ENCODE measurements at places on chromosomes 12 and 14.

DNA sequence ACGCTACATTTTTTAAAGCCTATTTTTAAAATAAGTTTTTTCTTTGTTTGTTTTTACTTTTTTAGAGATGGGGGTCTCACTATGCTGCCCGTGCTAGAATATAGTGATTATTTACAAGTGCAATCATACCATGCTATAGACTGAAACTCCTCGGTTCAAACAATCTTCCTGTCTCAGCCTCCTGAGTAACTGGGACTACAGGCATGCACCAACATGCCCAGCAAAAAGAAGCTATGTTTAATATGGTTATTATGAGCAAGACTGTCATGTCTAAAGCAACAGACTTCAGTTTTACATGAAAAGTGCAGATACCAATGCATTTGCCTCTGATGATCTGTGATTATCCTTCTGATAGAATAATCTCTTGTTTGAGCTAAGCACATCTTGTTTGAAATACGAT is 45.6 kb upstream of the SGPP1 start:
- DNase-seq: no peak

GRCh38 chr12:43131301-43131700 is 420.7 kb downstream of the ADAMTS20 start:
- no peak for DNase-seq

GRCh38 chr12:5973461-5974115 is 28.5 kb upstream of the ANO2 start:
- no peak for DNase-seq

GRCh38 chr14:66662374-66662773 is 154.4 kb downstream of the GPHN start:
- no peak for DNase-seq

- peak; percentile 84 for DNase-seq
Observed at GRCh38 chr12:546920-547845, 87.4 kb downstream of the B4GALNT3 start.

DNA sequence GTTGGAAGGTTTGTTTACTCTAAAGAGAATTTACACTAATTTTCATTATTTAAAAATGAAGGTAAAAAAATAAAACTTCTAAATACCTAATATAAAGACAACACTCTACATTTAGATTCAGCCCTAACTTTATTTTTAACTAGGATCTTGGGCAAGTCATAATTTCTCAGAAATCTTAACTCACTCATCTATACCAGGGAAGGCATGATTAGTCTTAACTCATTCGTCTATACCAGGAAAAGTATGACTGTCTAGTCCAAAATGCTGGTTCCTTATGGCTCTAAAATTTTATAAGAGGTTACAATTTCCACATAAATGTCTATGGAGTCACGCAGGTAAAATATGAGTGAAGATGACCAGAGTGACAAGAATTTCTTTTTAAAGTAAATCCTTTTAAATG is 52.7 kb upstream of the POC1B start:
- DNase-seq: no peak

DNA sequence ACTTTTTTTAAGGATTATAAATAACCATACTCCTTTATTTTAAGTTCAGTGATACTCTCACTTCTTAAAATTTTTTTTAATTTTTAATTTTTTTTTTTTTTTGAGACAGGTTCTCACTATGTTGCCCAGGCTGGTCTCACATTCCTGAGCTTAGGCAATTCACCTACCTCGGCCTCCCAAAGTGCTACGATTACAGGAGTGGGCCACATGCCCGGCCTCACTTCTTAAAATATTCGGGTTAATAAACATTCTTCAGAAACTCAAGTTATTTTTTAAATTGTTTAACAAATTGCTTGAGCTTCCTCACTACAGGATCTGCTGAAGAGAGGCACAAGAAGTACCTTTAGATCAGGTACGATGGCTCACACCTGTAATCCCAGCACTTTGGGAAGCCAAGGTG is 4.3 kb upstream of the SRP54 start:
- DNase-seq: no peak

GRCh38 chr14:102645746-102646440 is 53.4 kb downstream of the RCOR1 start:
- no peak for DNase-seq

DNA sequence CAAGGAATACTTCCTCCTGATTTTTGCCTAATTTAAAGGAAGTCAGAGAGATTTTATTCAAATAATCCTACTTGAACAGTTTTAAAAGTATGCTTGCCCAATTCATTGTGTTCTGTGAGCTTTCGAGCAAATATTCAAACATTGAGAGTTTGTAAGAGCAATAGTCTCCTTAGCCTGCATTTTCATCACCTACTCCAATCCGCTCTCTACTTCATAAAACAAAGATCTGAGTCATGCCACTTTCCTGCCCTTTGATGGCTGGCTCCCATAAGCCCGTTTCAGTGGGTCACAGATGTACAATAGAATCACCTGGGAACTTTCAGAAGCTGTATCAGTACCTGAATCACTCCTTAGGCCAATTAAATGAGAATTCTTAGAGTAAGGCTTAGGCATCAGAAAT is 319.2 kb downstream of the PDZRN4 start:
- DNase-seq: no peak

- no peak for DNase-seq
Observed at GRCh38 chr12:124480469-124481256, 86.7 kb downstream of the NCOR2 start.

GRCh38 chr12:3827301-3828000 is 45.7 kb downstream of the PARP11 start:
- no peak for DNase-seq

- DNase-seq: no peak
Observed at GRCh38 chr12:47277972-47278448, 198.3 kb upstream of the AMIGO2 start.

DNA sequence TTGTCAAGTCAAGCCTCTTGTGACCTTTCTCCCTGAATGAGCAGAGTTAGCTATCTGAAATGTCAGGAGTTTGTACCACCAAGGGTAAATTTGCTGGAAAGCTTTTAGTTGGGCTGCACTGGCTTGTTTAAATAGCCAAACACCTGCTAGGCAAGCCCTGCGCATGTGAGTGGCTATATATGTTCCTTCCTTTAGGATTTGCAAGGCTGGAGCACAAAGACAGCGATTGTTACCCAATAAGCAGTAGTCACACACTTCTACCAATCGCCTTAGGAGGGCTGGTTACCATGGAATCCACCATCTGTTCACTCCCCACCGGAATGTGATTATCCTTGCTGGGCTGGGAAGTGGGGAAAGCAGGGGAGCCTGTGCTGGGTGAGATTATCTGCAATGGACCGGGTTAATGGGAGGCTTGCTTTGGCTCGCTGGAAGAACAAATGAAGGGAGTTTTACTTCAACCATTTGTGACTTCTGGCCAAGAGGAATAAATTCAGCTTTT is 102.5 kb downstream of the FGD4 start:
- peak; percentile 94 for DNase-seq

DNA sequence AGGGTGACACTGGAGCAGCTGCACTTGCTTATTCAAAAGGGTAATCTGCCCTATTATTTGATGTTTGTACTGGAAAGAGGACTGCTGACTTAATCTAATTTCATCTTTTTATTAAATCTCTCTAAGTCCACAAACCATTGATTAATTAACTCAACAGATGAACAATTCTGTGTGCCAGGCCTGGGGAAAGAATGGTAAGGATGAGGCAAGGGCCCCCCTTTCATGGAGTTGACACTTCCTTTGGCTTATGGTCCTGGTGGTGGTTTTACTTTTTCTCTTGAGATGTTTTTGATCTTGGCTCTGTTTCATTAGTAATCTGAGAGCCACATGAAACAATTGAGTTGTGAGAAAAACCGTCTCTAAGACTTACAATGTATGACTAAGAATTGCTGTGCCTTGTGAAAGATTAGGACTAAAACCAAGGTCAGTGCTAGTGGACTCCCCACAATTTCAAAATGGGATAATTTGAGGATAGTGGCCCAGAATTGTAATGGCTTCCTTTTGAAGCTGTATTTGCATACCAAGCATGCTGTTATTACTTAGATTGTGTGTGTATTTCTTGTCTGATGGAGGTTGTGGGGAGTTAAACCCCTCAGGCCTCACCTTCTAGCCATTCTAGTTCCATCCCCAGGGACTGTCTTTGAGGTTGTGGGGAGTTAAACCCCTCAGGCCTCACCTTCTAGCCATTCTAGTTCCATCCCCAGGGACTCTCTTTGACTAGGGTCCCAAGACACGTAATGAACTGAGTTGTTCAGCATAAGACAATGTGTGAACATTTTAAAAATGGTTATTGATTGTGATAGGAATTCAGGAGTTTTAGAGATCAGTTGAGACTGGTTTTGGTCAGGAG is 52.5 kb upstream of the EVL start:
- no peak for DNase-seq

- no peak for DNase-seq
Observed at GRCh38 chr12:119915894-119916510, 38.9 kb upstream of the CIT start.

DNA sequence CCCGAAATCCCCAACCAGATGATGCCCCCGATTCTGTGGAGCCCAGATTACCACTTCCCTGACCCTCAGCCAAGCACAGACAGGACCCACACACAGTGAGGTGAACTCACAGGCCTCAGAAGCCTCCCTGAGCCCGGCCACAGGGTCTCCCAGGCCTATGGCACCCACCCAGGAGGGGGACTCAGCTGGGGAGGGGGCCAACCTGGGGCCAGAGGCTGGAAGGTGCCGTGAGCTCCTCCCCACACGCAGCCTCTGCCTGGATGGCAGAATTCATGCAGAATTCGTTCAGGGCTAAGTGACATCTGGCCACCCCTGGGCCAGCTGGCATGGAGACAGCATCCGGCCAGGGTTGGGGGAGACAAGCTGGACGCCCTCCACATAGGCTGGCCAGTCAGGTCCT is 11.8 kb downstream of the TMEM179 start:
- no peak for DNase-seq

GRCh38 chr12:1815108-1815507 is 5.3 kb upstream of the LRTM2 start:
- DNase-seq: no peak

DNA sequence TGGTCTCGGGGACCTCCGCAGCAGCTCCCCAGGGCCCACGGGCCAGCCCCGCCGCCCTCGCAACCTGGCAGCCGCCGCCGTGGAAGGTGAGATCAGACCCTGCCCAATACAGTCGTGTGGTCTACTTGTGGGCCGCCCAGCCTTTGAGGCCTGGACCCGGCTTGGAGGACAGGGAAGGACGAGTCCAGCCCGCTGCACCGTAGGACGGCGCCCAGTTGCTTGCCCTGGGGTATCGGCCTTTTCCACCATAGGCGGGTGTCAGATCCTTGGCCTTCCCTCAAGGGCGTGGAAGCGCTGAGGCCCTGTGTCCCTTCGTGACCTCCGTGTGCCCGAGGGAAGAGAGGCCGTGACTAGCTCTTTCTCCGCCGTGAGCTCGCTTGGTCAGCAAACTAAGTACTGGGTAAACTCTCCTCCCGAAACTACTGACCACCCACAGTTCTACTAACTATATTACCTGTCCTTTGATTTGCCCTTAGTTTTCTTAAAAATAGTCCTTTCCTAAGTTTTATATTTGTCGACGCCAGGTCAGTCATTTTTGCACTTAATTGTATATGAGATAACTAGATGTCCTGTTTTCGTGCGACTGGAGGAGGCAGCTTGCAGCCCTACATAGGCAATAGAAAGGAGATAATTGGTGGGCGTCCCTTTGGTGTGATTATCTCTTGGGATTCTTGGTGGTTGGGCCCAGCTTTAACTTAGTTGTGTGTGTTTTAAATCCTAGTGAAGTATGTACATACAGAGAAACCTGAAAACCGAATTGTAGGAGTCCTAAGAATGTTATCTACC is 757 bp downstream of the SLC25A3 start:
- no peak for DNase-seq

DNA sequence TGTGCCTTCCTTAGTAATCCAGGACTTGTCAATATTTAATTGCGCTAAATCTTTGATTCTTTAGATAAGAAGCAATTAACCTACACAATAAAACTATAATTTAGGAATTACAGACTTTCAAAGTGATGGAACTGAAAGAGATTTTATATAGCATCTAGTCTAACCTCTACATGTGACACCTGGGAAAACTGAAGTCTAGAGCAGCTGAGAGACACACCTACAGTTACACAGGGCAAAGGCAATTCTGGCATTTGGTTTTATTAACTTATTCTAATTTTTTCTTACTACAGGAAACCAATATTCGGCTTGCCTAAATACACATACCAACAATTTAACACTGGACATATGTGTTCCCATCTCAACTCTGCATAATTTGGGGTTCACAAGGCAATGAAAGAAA is 196.5 kb downstream of the STXBP6 start:
- DNase-seq: no peak

DNA sequence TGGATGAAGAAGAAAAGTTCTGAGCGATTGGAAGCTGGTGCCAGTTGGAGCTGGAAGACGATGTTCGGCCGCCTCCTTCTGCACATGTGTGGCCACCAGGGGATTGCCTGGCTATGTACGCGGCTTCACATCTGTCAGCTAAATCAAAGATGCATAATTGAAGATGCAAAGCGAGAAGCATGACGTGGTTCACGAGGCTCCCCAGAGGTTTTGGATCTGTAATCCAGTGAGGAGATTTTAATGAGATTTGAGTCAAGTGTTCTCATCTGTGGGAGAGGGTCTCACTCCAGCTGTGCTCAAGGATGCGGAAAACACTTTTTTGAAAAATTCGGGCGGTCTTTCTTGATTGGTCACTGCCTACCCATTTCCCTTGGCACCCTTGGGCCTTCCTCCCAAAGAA is 94.6 kb downstream of the PAX9 start:
- no peak for DNase-seq

DNA sequence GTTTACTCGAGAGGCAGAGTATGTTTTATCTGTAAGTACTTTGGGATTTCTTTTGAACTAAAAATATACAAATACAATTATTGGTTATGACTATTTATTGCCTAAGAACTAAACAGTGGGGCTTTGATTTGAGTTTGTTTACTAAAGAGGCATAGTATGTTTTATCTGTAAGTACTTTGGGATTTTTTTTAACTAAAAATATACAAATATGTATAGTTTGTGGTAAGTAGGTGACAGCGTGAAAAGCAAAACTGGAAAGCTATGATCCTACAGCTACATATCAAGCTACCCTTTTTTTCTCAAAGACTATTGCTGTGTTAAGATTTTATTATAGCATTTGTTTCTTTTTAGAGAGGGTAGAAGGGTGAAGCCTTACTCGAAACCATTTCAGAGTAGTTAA is 171.0 kb downstream of the RAD51B start:
- DNase-seq: no peak
